ENCODE measurements at places on chromosomes 16 and 17. TPM values are rescaled to one million over a fixed set of nuclear protein-coding genes. Genes with fewer than 3 reads are reported as not detected.

HBQ1 gene
- total RNA-seq, result 0.28 TPM

CHD3 gene
- 89.8 TPM for total RNA-seq

PMFBP1 gene
- total RNA-seq, result 0.49 TPM

PLCD3 gene
- total RNA-seq, result 60.8 TPM

Data from foreskin keratinocyte (primary cell).